B cell (primary cell): ENCODE measurements at places on chromosomes 4 and X. TPM values are rescaled to one million over a fixed set of nuclear protein-coding genes. Genes with fewer than 3 reads are reported as not detected.

GRCh38 chrX:14274691-14275090 lies 245.0 kb upstream of the GEMIN8 start:
- no peak for DNase-seq

STK32B gene
- 0.22 and 0.44 TPM in 2 replicates for total RNA-seq

GAB3 gene
- total RNA-seq: 16.5 and 17.2 TPM in 2 replicates

GAGE12J gene
- not detected in 2 replicates for total RNA-seq
